ENCODE measurements at places on chromosomes 5 and 9.
A peak's percentile ranks its signal among the peaks of the same experiment; 100 is the strongest.

DNA sequence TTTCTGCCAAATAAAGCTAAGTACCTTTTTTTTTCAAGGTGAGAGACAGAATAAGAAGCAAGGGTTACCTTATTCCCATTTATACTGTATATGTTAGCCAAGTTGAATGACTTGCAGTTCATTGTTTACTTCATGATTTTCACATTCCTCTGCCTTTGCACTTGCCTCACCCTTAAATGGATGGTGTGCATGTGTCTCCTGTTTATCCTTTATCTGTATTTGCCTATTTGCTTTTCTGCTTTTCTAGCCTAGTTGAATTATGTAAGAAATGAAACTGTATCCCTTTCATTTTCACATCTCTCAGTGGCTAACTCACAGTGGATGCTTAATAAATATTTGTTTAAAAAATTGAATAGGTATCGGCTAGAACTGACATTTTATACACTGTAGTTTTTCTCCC is 200.8 kb upstream of the ST8SIA4 start:
- DNase-seq, result no peak

- no peak for DNase-seq
These were observed 6.3 kb upstream of the ERAP1 start for GRCh38 chr5:96814041-96814440.

GRCh38 chr5:83430130-83431010 is 41.2 kb upstream of the VCAN start:
- DNase-seq, result peak; percentile 8

GRCh38 chr9:125649826-125650225 is 57.2 kb downstream of the MAPKAP1 start:
- DNase-seq, result no peak

GRCh38 chr9:128946571-128947276 is 679 bp downstream of the DOLK start:
- DNase-seq, result peak; percentile 14

DNA sequence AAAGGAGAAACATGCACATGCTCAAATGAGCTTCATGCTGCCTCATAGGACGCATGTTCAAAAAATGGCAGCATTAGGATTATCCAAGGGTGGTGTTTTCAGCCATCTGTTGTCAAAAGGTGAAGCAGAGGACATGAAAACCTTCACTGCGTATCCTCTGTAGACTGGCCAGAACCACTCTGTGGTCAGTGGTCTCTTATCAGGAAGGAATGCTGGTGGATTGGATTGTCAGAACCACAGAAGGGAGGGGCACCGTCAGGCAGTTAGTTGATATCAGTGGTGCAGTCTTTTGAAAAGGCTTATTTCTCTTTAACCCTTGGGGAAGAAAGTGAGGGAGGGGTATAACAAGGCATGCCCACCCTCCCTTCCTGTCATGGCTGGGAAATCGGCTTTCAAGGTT is 100.1 kb downstream of the FBXL7 start:
- DNase-seq, result no peak

- no peak for DNase-seq
These were observed 8.5 kb upstream of the NEURL1B start for GRCh38 chr5:172632346-172633092.

GRCh38 chr9:36764364-36765076 is 191.8 kb downstream of the MELK start:
- no peak for DNase-seq

GRCh38 chr9:16154521-16155078 is 601.8 kb downstream of the CCDC171 start:
- no peak for DNase-seq

GRCh38 chr5:132744659-132745058 is 2.6 kb upstream of the CCNI2 start:
- DNase-seq, result no peak

- no peak for DNase-seq
These were observed 354.6 kb downstream of the SLIT3 start for GRCh38 chr5:168946363-168946762.

DNA sequence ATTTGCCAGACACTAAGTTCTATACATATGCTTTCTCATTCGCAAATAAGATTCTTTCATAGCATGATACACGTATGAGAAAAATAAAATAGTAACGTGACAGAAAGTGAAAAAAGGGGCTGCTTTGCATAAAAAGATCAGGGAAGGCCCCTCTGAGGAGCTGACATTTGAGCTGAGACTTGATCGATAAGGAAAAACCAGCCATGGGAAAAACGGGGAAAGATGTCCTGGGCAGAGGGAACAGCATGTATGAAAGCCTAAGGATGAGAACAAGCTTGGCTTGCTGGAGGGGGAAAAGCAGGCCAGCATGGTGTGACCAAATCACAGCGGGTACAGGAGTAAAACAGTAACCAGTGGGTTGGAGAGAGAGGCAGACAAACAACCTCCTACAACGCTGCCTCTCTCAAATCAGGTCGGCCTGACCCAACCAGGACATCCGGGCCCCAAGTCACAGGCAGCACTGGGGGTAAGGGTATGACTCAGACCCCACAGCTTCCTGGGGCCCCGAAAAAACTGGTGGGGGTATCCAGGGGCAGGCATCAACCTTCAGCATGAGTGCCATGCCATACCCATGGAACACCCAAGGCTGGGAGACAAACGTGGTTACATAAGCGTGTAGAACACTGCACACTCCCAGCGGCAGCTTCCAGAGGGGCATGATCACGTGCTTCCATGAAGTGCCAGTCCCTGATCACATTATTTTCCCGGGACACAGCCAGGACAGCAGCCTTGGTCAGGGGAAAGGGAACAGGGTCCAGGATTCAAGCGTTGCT is 2.2 kb downstream of the TNIP1 start:
- DNase-seq, result no peak

DNA sequence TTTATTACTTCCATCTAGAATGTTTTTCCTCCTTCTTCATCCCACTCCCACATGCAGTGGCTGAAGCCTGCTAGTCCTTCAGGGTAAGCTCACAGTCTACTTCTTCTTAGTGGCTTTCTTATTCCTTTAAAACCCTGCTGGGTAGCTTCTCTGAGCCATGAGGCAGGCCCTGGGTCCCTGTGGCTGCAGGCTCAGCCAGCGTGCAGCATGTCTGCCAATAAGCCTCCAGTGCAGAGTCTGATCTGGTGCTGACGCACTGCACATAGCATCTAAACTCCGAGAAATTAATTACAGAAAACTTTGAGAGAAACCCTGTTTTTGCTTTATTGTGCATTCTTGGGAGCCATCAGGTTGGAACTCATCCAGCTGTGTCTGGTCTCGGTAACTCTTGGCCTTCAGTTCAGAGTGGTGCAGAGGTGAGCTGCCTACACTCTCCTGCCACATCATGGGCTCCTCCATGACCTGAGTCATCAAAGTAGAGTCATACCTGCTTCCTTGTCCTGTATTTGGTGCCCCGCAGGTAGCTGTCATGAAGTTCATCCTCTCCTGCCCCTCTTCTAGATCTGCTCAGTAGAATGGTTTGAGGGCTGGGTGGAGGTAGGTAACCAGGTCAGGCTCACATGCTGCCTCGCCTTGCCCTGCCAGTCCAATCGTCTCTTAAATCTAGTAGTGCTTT is 339.4 kb downstream of the KDM4C start:
- no peak for DNase-seq

DNA sequence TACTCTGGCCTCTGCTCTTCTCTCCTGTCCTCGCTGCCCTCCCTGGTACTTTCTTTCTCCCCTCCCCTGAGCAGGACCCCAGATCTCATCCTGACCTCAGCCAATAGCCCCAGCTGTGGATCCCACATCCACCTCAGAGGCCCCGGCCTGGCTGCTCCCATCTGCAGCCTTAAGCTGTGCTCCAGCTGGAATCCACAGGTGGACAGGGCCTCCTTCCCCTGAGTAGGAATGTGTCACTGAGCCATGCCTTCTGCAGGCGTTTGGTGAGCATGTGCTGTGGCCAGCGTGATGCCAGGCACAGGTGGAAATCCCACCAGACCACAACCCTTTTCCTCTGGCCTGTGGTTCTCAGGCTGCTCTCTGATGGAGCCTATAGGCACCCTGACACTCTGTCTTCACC is 68.9 kb downstream of the C5orf15 start:
- no peak for DNase-seq

- no peak for DNase-seq
These were observed 410.1 kb upstream of the SMARCA2 start for GRCh38 chr9:1604942-1605560.

- DNase-seq, result no peak
These were observed 809.8 kb upstream of the NUDT12 start for GRCh38 chr5:104372376-104372775.

DNA sequence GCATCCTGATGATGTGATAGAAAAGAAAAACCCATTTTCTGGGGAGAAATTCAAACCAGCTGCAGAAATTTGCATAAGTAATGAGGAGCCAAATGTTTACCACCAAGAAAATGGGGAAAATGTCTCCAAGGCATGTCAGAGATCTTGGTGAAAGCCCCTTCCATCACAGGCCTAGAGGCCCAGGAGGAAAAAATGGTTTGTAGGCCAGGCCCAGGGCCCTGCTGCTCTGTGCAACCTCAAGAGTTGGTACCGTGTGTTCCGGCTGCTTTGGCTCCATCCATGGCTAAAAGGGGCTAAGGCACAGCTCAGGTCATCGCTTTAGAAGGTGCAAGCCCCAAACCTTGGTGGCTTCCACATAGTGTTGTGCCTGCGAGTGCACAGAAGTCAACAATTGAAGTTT is 543.1 kb downstream of the ZNF608 start:
- DNase-seq, result no peak

All from LNCaP clone FGC (cell line).